ENCODE measurements at places on chromosomes 7 and 10.

DNA sequence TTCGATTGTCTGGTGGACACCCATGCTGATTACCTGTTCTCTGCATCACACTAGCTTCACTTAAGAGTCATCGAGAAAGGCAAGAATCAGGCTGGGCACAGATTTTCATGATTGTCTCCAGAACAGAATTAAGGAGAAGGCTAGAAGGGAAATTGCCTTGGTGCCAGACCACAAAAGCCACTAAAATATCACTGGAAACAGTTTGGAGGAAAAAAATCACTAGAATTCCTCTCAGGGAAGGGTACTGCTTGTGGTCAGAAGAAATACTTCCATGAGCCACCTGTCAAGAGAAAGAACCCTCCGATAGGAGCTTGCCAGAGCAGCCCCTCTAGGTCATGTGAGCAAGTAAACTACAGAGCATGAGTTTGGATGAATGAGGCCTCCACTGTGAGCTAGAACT, 269.3 kb upstream of the TEX47 start:
- DNase-seq, result no peak

GRCh38 chr10:1123198-1123597, 67.0 kb downstream of the WDR37 start:
- DNase-seq, result no peak

GRCh38 chr7:110507832-110508231, 583.1 kb upstream of the LRRN3 start:
- DNase-seq, result no peak

GRCh38 chr7:121530227-121531174, 134.4 kb upstream of the FAM3C start:
- DNase-seq, result no peak

DNA sequence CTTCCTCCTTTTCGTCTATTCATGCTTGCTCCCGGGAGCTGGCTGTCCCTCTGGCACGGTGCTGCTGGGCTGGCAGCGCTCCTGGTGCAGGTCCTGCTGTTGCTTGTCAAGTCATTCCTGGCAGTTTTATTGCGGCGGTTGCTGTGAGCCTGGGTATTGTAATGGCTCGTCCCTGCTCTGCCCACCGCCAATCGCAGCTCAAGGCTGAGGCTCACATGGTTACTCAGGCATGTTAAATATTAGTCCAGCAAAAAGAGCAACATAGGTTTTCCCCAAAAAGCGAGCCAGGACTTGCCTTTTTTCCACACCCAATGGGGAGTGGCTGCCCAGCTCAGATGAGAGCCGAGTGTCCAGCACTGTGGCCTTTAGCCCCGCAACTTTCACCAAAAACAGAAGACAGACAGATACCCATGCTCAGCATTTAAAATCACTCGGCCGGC, 492.9 kb upstream of the FOXK1 start:
- no peak for DNase-seq

- DNase-seq, result no peak
Observed at GRCh38 chr10:95306851-95307250, 16.0 kb upstream of the PDLIM1 start.

- peak; percentile 22 for DNase-seq
Observed at GRCh38 chr10:67612577-67613537, 83.1 kb downstream of the CTNNA3 start.

GRCh38 chr7:24732646-24733413, 24.4 kb downstream of the GSDME start:
- DNase-seq, result no peak

DNA sequence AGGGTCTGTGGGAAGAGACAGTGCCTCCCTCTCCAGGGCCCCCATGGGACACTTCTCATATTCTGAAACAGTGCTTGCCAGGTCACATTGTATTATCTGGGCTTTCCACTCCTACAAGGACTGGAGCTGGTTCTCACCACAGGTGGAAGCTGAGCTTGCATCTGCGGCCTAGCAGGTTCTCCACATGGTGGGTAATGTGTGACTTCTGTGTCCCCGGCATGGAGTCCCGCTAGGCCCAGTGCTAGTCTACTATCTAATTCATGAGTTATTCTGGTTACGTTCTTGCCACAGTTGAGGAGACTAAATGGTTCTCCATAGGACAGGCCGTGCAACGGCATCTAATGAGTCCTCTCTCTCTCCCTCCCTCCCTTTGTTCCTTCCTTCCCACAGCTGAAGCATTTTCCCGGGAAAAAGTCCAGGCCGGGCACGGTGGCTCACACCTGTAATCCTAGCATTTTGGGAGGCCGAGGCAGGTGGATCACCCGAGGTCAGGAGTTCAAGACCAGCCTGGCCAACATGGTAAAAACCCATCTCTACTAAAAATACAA, 27.7 kb downstream of the PRLHR start:
- no peak for DNase-seq

- DNase-seq, result peak; percentile 34
Observed at GRCh38 chr10:102118867-102119266, 1.3 kb downstream of the LDB1 start.

DNA sequence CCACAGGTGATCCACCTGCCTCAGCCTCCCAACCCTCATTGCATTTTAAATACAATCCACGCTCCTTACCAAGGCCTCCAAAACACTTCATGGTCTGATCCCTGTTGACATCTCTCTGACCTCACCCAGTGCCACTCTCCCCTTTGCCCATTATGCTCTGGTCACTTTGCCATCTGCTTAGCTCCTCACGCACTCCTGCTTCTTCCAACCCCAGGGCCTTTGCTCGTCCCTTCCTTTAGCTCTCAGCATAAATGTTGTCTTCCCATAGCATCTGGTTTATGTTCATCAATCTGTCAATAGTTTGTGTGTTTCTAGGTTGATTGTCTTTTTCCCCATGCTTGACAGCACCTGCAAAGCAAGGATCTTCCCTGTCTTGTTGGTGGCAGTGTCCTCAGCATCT, 14.1 kb downstream of the NPFFR1 start:
- no peak for DNase-seq

GRCh38 chr7:85184599-85185423, 2.0 kb downstream of the SEMA3D start:
- no peak for DNase-seq

DNA sequence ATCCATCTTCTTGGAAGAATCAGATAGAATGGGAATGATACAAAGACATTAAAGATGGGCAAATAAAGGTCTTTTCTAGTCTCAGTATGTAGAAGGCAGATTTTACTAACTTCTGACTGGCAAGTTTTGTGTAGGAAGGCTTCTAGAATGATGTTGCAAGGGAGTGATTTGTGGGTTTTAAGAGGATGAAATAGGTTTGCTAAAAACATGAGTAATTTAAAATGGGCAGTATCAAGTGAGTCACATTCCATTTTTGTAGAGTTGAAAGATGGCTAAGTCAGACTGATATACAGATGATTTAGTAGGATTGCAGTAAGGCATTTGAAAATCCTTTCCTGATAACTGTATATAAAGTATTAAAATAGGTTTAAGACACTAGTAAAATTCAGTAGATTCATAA, 777.4 kb downstream of the SORCS1 start:
- no peak for DNase-seq

DNA sequence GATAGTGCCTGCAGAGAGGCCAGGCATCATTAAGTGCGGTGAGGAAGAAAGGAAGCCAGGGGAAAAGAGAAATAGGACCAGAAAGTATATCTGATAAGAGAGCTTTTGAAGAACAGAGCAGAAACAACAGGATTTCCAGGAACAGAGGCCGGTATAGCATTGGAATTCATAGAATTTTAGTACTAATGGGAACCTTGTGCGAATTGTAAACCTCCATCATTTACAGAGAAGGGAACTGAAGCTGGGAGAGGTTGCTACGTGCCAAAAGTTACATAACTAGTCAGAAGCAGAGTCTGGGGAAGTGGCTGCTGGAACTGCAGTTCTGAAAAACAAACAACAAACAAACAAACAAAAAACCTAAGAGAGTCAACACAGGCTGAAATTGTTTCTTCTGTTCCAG, 5.4 kb upstream of the ZMYND11 start:
- DNase-seq, result no peak

DNA sequence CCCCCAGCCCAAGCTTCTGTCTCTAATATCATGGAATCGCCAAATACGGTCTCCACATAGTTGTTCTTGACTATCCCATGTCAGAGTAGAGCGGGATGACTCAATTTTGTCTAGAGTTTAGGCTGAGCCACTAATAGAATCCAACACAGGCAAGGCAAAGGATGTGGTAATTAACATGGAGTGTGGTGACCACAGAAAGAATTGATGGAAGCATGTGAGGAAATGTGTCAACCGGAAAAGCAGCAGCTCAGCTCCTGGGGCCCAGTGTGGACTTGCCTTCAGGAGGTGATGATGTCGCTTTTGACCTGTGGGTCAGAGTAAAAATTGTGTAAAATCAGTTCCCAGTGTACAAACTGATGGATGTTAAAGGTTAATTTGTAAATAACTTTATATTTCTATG, 139.3 kb upstream of the KLF6 start:
- no peak for DNase-seq

GRCh38 chr7:31935124-31936054, 134.8 kb downstream of the PDE1C start:
- DNase-seq, result no peak

DNA sequence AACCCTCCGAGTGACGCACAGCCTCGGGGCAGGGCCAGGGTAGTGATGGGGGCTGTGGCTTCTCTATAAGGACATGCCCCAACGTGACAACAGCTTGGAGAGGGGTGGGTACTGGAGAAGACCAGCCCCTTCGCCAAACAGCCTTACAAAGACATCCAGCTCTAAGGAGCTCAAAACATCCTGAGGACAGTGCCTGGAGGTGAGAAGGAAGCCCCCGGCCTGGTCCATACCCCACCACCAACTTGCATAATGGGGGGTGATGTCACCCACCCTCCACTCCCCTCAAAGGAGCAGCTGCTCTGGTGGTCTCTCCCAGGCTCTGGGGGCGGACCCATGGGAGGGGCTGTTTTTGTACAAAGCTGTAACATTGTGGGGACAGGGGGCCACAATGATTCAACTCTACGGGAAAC, 15.1 kb downstream of the PRSS2 start:
- peak; percentile 96 for DNase-seq

DNA sequence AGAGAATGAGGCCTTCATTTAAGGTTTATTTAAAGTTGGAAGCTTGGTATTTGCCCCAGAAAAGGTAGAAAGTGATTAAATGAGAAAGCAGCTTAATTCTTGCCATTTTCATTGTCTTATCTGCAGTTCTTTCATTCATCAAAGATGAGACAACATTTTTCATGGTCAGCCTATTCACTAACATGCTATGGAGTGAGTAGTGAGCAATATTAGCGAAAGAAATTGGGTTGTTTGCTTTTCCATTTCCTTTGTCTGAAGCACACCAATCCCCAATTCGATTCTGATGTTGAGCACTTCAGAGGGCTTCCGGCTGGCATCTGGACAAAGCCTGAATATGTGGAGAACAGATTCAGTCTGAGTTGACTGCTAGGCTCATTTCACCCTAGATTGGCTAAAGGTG, 317.2 kb downstream of the BBS9 start:
- no peak for DNase-seq

DNA sequence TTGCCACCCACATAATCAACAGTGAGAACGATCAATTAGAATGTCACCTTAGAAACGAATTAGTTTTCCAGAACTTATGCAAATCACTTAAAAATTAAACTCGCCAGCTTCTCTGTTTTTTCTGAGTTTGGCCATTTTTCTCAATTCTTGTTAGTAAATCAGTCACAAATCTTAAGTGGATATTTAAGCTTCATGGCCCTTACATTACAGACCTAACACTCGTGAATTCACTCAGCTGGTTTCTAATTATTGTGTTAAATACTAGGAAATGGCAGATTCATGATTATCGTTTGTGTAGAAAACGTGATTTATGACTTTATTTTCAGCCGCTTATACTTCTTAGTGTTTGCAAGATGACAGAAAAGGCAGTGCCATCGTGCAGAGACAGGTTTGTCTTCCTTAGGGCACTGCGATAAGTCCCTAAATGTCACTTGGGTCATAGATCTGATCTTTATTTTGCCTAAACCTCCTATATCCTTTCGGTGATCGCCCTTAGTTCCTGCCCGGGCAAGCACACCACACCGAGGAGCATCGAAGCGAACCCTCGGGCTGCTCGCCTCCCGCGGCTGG, 587 bp upstream of the CELF2 start:
- no peak for DNase-seq

- peak; percentile 53 for DNase-seq
Observed at GRCh38 chr7:105849122-105849855, 27.1 kb downstream of the ATXN7L1 start.

- no peak for DNase-seq
Observed at GRCh38 chr10:50794490-50794889, 54.8 kb downstream of the ASAH2B start.

DNA sequence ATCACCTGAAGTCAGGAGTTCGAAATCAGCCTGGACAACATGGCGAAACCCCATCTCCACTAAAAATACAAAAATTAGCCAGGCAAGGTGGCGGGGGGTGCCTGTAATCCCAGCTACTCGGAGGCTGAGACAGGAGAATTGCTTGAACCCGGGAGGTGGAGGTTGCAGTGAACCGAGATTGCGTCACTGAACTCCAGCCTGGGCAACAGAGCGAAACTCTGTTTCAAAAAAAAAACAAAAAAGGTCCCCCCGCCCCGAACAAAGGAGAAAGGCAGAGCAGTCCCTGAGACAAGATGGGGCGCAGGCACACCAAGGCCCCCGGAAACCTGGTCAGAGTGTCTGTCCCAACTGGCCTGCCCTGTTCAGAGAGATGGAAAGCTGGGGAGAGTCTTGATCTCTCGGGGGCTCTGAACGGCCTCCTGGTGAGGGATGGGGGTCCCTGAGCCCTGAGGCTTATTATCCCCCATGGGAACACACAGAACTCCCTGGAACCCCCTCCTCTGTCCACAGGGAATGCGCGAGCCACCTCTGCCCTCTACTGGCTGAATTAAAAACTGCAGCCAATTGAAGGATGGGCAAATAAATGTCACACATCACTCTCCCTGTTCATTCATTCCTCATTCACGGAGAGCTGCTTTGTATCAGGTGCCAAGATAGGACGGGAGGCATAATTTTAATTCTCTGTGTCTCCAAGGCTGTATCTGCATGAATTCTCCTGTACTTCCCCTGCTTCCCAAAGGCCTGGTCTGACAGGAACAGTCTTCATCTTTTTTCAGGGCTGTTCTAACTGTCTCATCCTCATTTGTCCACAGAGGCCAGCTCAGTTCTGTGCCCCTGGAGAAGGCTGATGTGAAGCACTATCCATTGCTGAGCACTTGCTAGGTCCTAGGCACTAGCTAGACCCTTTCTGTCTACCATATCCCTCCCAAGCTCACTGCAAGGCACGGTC, 28.9 kb downstream of the MAT1A start:
- DNase-seq, result peak; percentile 25

DNA sequence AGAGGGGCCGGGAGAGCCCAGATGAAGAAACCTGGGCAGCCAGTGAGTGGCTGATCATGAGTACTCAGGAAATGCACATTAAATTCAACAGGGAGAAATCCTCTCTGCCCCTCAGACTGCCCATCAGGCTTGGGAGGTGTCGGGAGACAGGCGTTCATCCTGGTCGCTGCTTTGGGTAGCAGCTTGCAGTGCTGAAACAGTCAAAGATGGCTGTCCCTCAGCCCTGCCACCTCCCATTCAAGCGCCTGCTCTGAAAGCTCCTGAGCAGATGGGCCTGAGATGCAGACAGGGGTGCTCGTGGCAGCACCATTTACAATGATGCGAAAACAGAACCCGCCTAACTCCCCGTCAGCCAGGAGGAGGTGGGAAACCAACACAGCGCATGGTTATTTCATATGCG, 3.6 kb upstream of the JAKMIP3 start:
- DNase-seq, result no peak

All from naive thymus-derived CD8-positive, alpha-beta T cell (primary cell).